ENCODE measurements at places on chromosomes 16 and 17.

DNA sequence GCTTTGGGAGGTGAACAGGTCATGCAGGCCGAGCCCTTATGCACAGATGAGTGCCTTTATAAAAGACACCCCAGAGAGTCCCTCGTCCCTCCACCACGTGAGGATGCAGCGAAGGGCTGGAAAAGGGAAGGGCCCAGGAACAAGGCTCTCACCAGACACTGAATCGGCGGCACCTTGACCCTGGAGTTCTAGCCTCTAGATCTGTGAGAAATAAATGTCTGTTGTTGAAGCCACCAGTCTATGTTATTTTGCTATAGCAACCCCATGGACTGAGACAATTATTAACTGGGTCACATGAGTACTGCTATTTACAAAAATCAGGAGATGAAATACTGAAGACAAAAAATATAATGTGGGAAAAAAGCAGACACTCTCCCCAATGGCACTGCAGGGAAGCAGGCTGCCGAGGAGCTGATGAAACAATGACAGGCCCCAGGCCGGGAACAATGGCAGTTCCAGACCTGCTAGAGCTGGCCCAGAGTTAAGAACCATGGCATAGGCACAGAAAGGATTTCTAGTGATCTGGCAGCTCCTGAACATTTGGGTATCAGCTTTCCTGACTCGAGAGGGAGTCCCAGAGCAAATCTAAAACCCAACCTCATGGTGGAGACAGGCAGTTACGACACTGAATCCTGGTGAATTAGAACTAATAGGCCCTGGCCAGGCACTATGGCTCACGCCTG is 17.8 kb upstream of the GGA2 start:
- no peak for DNase-seq

- DNase-seq = no peak
These were observed 30.6 kb downstream of the IL21R start for GRCh38 chr16:27432558-27432957.

DNA sequence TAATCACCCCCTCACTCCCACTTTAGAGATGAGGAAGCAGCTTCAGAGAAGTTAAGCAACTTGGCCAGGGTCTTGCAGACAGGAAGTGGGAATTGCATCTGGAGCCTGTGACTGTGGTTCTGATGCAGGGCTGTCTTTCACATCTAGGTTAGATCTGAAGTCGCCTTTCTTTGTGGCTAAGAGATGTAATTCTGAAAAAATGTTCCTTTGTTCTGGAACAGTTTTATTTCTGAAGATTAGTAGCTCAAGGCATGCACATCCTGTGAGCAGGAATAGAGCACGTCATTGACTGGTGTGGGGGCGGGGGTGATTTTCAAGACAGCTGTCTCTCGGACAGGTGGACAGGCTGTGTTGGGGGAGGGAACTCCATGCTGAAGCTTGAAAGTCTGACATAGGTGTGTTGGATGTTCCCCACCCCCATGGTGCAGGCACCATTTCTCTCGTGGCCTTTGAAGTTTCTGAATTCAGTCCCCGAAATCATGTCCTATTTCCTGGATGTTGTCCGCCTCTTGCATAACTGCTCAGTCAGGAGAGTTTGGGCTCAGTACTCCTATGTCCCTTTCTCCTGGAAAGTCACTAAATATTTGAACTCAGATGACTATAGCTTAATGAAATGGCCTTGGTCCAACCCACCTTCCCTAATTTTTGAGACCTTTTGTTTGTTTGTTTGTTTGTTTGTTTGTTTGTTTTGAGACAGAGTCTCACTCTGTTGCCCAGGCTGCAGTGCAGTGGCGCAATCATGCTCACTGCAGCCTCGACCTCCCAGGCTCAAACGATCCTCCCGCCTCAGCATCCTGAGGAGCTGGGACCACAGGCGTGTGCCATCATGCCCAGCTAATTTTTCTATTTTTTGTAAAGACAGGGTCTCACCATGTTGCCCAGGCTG is 21.0 kb upstream of the HERPUD1 start:
- DNase-seq = no peak

DNA sequence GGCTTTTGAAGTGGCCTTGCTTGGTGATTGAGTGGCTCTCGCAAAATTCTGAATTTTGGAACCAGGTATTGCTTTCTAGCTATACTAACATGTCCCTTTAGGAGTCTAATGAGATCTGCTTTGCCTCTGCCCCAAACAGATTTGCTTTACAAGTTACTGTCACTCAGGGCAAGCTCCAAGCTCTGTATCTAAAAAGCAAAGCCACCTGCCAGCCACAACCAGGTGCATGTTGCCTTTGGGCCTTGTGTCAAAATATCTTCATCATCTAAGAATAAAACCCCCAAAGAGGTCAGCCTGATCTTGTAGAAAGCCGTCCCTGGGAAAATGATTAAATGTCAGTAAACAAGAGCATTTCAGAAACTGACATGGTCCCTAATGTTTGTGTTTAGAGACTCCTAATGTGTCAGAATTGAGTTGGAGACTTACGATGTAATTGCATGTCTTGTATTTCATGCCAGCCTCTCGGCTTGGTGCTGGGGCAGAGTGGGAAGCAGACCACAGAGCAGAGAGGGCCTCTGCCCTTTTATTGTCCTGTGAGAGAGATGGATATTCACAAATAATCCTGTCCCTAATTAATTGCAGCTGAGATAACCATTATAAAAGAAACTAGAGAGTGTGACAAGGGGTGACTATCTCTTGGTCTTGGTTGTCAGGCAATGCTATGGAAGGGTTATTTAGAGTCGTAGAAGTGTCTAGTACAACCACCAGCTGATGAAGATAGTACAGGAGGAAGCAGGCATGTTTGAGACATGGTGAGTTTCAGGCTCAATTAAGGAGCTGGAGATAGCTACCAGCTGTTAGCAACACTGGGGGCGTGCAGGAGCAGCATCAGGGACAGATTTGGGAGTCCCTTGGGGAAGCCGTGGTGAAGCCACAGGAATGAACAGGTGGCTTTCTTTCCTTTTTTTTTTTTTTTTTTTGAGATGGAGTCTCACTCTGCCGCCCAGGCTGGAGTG is 90.7 kb downstream of the PITPNC1 start:
- DNase-seq = no peak

DNA sequence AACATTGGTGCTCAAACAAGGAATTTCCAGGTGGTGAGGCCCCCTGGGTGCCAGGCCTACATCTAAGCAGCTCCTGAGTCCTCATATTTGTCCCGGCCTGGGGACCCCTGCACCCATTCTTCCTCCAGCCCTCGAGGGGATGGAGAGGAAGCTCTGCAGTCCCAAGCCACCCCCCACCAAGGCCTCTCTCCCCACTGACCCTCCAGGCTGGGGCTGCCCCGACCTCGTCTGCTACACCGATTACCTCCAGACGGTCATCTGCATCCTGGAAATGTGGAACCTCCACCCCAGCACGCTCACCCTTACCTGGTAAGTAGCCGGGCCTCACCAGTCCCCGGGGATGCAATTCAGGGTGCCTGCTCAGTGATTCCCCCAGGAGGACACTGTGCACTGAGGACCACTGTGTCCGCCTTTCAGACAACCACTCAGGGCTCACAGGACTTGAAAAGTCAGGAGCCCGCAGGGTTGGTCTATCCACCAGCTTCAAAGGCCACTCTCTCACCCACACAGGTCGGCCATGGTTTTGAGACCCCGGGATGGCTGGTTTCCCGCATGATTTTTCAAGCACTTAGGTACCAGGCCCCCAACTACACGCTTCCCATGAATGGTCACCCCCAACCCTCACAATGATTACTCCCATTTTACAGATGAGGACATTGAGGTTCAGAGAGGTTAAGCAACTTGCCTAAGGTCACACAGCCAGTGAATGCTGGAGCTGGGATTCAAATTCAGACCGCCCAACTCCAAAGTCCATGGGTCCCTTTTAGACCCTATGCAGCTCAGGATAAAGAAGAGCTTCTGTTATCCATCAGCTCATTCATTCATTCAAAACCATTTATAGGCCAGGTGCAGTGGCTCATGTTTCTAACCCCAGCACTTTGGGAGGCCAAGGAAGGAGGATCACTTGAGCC is 32.4 kb downstream of the IL21R start:
- no peak for DNase-seq

GRCh38 chr16:24815021-24815420 is 30.7 kb upstream of the SLC5A11 start:
- DNase-seq = no peak

- DNase-seq = no peak
These were observed 18.1 kb upstream of the DHRS7B start for GRCh38 chr17:21108651-21109050.

DNA sequence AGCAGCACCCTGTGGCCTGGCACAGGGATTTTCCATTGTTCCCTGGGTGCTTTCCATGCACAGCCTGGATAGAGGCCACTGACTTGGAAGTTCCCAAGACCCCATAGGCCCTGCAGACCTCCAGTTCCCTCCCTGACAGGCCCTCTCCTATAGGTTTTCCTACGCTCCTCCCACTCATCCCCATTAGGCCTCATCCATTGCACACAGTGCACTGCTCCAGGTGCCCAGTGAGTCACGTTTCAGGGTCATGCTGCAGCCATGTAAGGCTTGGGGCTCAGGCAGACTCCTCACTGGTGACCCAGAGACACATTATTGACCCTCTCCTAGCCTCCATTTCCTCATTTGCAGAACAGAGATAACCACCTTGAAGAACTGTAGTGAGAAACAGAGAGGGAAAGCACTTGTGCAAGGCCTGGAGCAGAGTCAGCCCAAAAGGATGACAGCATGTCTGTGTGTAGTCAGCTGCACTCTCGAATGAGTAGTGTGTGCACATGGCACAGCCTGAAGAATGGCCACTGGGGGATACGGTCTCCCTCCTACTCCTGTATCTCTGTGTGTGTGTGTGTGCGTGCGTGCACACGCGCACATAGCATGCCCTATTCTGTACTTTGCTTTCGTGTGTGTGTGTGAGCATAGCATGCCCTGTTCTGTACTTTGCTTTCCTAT is 26.8 kb downstream of the DRC3 start:
- no peak for DNase-seq

DNA sequence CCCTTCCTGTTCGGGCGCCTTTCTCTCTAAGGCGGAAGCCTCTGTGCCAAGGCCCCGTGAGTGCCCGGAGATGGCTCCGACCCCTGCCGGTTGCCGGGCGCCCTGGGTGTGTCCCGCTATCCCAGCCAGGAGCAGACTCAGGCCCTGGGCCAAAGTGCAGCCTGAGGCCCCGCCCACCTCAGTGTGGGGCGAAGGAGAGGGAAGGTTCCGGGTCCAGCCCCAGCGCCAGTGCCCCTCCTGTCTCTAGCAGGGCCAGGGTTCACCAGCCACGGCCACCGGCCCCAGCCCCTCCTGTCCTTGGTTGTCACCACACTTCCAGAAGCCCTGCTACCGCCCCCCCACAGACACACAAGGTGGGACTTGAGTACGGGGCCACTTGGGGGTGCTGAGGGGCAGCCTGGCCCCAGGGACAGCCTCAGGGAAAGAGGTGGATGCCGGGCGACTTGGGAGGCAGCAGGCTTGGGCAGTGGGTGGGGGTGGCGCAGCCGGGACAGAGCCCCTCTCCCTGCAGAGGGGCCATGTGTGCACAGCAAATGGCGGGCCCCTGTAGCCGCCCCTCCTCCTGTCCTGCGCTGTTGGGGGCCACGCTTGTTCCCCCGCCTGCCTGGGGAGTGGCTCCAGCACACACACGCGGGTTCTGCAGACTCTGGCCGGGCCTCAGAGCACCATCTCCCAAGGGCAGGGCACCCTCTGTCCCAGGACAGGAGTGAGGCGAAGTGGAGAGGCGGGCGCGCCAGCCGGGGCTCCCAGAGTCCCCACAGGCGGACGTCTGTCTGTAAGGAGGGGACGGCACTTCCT is 6.0 kb downstream of the C1QTNF8 start:
- no peak for DNase-seq

DNA sequence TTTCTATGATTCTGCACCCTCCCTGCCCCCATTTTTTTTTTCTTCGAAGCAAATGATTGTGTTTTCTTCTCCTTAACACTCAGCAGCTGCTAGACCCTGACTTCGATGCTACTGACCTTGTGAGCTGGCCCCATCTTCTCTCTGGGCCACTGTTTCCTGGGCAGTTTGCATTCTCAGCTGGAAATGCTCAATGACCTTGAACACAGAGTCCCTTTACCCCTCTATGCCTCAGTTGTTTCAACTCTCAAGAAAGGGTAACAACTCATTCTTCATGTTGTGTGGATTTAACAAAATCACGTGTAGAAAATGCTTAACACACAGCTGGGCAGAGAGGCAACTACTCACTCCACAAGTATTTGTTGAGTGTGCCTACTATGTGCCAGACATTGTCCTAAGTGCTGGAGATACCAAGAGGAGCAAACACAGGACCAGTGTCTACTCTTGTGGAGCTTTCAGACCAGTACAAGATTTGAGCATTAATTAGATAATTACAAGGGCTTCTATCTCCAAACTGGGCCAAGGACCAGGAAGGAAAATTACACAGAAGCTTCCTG is 66.2 kb downstream of the IQCK start:
- no peak for DNase-seq

- DNase-seq = peak; percentile 91
These were observed at the start of gene RABEP2 for GRCh38 chr16:28924762-28925385. Gene RABEP2 (minus strand): TSS chr16:28925238. CDS start chr16:28925163, 75 bp downstream.

- no peak for DNase-seq
These were observed 101.6 kb downstream of the MSI2 start for GRCh38 chr17:57357830-57358430.

DNA sequence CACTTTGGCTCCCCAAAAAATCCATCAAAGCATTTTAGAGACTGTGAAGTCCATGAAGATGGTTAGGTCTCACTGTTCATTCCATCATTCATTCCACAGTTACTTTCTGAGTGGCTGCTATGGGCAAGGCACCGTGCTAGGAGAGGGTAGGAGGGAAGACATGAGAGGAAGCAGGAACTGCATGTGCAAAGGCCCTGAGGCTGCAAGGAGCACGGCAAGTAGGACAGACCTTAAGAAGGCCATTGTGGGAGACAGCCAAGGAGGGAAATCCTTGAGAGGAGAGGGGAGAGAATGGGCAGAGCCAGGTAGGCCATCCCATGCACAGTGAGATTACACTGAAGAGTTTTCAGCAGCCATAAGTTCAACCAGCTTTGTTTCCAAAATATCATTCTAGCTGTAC is 196.2 kb upstream of the DYNLRB2 start:
- DNase-seq = no peak

DNA sequence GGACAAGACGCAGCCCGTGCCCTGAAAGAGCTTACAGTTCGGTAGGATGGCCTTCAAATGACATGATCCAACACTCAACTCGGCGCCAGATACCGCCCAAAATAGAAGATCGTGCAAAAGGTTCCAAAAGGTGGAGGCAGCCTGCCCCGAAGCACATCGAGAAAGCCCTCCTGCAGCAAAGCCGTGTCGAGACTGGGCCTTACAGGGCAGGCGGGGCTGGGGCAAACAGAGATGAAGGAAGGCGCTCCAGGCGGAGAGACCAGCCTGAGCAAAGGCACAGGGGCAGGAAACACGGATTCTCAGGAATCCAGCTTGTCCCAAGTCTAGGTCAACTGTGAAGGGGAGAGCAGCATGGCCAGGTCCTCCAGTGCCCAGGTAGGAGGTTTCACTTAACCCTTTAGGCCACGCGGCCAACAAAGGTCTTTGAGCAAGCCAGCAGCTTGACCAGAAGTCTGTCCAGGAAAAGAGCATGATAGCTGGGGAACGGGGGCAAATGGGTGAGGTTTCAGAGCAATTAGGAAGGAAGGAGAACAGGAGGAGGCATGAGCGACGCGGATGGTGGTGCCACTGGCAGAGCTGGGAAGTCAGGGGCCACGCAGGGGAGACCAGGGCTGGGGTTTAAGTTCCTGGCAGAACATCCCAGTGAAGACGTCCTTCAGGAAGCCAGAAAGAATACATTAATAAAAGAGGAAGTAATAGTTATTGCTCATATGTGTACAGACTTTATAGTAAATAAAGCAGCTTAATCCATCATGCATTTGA is 21.2 kb upstream of the EIF1 start:
- no peak for DNase-seq
